ENCODE measurements at places on chromosomes 4 and X.

- no peak for DNase-seq
These were observed 14.7 kb upstream of the SEC24D start for GRCh38 chr4:118850488-118851173.

DNA sequence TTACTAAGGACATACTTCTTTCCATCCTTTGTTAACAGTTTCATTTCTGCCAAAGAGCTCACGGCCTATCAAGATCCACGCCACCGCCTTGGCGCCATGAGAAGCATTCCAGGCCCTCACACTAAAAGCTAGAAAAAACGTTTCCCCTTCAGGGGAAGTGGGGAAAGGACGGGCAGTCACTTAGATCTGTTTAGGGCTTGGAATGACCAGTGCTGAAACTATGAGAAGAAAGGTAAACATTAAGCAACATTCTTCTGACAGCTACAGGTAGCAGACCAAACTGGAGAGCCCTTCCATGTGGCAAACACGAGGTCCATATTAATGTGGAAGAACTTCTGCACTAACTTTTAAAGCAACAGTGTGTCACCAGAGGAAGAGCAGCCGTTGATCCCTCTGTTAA is 146.7 kb downstream of the SH3KBP1 start:
- DNase-seq: no peak

DNA sequence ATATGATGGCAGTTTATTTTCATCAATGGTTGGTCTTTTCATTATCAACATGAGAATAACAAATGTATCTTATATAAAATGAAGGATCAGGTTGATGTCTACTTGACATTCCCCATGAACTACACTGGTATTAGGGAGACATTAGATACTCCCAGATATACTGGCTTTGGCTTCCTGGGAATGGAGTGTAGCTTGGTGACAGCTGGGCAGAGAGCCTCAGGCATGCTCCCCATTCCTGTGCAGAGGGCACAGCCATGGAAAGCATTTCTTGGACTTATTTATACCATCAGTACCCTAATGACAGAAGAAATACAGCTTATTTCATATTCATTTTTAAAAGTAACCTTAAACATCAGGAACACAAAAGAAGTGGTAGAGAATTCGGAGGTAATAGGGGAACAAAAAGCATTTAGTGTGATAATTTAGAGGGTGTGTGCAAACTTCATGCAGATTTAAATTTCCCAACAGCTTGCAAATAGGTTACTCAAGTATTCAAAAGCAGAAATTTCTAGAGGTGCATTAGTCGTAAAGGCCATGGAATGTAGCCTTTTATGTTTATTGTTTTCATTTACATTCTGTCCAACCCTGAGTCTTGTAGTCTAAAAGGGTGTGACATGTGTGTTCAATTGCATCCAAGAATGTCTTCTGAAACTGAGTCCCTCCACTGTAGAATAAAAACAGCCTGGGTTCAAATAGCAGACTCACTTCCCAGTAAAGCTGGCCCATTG is 573.8 kb downstream of the KCNIP4 start:
- no peak for DNase-seq

GRCh38 chrX:49999087-49999486 is 76.7 kb downstream of the CLCN5 start:
- no peak for DNase-seq

- no peak for DNase-seq
These were observed 3.5 kb downstream of the PNCK start for GRCh38 chrX:153669901-153670731.

DNA sequence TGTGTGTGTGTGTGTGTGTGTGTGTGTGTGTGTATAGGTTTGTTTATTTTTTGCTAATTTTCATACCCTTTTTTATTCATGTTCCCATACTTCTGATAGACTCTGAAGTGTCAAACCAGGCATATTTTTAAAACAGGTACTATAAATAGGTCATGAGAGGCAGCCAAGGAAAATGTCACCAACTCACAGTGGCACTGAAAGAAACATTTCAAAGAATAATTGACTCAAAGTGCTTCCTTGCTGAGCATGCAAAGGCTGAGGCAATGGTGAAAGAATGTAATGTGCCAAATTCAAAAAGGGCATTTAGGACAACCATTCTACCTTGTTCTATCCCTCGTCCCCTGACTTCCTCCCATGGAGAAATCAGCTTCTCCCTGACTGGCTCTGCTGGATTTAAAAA is 95.5 kb downstream of the EIF4E start:
- DNase-seq: no peak

DNA sequence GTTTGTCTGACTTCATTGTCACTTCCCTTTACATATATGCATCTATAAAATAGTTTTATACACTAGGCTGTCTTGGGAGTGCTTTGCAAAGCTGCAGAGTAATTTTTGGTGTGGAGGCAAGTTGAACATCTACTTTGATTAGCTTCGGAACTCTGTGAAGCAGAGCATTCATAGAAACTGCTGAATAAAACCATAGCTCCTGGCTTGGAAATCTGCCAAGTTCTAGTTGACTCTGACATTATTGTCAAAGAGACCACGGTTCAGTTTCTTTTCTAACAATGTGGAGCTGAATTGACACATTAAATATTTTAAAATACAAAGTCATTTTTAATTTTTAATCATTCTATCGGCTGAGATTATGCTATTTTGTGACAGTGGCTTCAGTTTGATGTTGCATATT is 335.0 kb downstream of the BMPR1B start:
- no peak for DNase-seq

DNA sequence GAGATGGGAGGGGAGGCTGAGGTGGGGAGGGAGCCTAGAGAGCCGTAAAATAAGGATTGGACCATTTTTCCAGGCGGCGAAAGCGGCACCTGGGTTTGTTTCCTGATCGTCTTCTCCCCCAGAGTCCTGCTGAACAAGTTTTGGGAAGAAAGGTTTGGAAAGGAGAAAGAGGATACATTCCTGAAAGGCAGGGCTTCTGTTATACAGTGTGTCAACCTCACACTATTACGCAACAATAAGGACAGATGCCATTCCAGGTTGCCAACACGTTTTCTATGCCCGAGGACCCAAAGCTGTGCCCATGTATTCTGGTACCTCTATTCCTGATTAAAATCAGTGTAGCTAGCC is 658 bp downstream of the SCOC start:
- no peak for DNase-seq

DNA sequence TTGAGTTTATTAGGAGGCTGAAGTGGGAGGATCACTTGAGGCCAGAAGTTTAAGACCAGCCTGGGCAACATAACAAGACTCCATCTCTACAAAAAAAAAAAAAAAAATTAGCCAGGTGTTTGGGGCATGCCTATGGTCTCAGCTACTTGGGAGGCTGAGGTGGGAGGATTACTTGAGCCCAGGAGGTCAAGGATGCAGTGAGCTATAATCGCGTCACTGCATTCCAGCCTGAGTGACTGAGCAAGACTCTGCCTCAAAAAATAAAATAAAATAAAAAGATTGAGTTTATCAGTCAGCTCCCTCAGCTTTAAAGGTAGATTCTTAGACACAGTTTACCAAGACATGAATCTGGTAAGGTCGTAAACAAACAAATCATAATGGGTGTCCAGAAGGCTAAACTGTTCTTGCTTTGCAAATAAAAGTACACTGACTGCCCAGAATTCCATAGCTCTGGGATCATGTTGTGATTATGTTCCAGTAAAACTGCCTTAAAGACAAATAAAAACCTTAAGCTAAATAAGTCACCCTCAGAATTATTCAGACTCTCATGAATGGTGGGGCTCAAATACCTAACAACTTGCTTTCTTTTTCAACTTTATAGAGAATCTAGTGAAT is 18.7 kb downstream of the APOO start:
- DNase-seq: no peak

GRCh38 chr4:8258552-8259212 is 10.9 kb upstream of the HTRA3 start:
- no peak for DNase-seq

GRCh38 chr4:158172261-158173258 is at the start of gene GASK1B:
Gene GASK1B (minus strand): TSS chr4:158173025. CDS start chr4:158171375, 1,650 bp downstream.
- no peak for DNase-seq

DNA sequence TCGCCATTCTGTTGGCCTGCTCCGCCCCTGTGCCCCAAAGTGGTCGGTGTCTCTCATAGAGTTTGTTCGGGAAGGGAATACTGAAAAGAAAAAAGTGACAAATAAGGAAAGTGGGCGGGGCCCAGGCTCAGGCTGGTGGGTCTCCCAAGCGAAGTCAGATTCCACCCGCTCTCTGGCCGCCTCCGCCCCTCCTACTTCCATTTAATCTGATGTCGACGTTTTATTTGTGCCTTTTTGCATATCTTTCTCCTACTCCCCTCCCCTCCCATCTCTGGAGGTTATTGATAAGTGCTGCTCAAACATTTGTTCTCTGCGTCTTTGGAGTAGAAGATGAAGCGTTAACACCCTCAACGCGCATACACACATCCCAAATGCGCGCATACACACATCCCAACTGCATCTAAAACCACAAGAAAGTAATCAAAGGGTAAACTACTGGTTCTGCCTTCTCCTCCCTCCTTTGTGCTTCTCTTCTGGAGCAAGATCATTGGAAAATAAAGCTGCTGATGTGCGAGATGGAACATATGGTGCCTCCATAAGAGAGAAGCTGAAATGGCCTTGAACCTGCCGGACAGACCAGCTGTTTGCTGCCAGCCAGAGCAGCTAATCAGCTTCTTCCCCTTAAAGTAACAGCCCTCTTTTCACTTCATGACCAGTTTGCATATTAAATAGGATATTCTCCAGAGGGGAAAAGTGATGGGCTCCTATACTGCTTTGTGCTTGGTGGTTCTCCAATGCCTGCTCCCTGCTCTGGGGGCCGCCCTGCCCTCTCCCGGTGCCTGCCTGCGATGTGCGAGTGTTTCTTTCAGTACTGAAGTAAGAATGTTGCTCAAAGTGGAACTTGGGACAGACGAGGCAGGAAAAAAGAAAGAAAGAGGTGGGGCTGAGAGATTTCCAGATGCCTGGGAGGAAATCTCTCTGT is 3.1 kb downstream of the MAMLD1 start:
- DNase-seq: no peak

DNA sequence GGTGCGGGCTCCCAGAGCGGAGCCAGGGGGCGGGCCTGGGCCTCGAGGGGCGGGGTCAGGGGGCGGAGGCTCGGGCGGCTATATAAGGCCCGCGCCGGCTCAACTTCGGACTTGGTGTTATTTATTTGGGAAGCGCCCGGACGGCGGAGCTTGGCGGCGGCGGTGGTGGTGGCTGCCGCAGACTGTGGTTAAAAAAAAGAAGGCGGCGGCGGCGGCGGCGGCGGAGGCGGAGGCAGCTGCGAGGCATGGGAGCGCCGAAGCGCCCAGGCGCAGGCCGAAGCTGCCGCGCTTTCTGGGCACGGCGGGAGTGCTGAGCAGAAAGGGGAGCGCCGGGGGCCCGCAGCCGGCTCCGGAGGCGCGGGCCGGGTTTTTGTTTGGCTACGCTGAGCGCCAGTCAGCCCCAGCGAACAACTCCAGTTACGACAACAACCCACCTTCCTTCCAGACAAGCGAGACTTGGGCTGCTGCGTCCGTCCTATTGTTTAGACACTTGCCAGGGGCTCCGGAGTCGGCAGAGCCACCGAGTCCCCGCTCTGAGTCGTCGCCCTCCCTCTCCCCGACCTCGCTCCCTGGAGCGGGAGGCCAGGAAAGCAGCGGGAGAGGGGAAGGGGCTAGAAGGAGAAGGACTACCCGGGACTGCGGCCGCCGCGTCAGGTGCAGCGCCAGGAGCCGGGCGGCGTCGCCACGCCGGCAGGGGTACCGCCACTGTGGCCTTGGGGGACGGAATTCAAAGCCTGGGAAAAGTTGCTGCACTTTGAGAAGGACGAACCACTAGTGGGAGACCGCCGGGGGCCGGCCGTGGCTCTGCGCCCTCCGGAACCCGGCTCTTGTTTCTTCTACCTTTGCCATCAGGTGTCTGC is at the start of gene SLIT2:
Gene SLIT2, plus strand, starts transcription at position 110 of the 860 bp plus-strand sequence. CDS start 1,911 bp downstream, outside the sequence.
- peak; percentile 15 for DNase-seq

DNA sequence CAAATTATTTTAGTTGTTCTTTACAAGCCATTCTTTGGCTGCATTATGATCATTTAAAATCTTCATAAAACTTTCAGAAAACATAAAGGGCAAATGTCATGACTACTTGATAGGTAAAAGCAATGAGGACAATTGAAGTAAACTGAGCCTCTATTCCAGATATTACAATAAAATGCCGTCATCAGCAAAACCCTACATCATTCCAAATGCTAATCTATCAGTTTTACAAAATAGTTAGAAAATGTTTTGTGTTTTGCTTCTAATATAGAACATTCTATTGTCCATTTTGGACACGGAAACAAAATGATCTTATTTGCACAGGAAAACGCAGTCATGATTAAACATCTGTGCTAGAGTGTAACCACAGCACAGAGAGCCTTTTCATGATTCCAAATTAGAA is 1330.6 kb upstream of the ADGRL3 start:
- DNase-seq: no peak

GRCh38 chrX:56000174-56000573 is 232.0 kb upstream of the KLF8 start:
- DNase-seq: no peak

GRCh38 chr4:143771269-143771668 is 70.8 kb upstream of the FREM3 start:
- DNase-seq: no peak

GRCh38 chrX:154019061-154019621 is 561 bp downstream of the IRAK1 start:
- no peak for DNase-seq

DNA sequence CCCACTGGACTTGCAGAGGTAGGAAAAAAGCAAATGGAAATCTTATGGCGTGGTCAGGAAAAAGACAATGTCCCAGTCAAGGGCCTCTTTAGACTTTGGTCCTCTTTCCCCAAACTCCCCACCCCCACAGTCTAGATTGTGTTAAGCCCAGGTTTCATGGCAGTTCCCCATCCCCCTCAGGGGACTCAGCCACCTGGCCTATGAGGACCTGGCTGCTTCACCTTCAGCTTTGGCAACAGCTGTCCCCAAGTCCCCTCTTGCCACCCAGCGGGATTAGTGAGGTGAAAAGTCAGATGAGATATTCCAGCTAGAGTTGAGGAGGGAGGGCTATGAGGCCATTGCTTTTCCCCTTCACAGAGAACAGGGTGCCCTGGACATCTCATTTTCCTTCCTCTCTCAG is 457 bp downstream of the RIPPLY1 start:
- DNase-seq: no peak

- no peak for DNase-seq
These were observed 2.7 kb downstream of the TMEM255A start for GRCh38 chrX:120308558-120308957.

DNA sequence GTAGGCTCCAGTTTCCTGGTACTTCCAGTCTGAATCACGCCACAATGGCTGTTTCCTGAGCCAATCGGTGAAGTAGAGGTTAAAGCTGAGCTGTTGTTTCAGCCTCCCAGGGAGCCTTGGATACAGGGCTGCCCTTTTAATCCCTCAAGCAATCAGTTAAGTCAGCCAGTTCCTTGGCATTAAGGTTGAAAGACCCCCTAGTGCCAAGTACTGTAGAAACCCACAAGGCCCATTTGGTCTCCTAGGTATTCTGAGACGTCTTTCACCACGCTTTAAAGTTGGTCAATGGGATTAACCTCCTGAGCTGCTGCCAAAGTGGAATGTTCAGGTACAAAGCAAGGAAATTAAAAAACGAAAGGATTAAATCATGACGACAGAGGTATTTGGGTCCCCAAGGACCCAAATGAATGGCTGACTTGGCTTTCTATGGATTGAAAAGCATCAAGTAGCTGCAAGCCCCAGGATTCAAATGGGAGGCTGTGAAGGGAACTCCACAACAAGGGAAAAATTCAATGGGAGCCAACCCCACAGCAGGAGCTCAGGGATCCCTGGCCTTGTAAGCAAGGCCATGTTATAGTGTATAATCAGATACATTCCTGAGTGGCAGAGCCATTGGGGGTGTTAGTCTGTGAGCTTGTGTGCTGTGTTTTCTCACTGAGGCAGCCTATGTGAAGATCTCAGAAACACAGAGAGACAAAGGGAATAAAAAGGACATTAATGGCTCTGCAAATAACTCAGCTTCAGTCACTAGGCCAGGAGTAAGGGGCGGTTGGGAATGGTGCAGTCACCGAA is 86.0 kb downstream of the ATG4A start:
- no peak for DNase-seq
